Ovary (tissue), 10 donors: ENCODE measurements at places on chromosomes 1 and 21.

GRCh38 chr1:196640976-196641375, 10.9 kb upstream of the CFH start:
- no peaks in the 10 kb centered on the region for H3K27me3 ChIP-seq
- H3K36me3 ChIP-seq = no peaks in the 10 kb centered on the region
- no peak for DNase-seq
- no peak overlapping the region for H3K27ac ChIP-seq
- H3K4me1 ChIP-seq = no peaks in the 10 kb centered on the region

- H3K36me3 ChIP-seq = no peaks in the 10 kb centered on the region
- H3K4me3 ChIP-seq = no peak overlapping the region
- no peak for DNase-seq
- no peak overlapping the region for H3K27ac ChIP-seq
- peaks cover 4% of the 10 kb centered on the region for H3K4me1 ChIP-seq
Measured at GRCh38 chr1:242468784-242469183, 55.7 kb downstream of the PLD5 start.

GRCh38 chr1:230501849-230502248, 75.7 kb upstream of the PGBD5 start:
- DNase-seq = no peak
- no peaks in the 10 kb centered on the region for H3K36me3 ChIP-seq
- H3K27me3 ChIP-seq = no peaks in the 10 kb centered on the region
- no peaks in the 10 kb centered on the region for H3K4me1 ChIP-seq
- H3K27ac ChIP-seq = no peak overlapping the region

- no peak overlapping the region for H3K4me3 ChIP-seq
- no peaks in the 10 kb centered on the region for H3K27me3 ChIP-seq
- no peaks in the 10 kb centered on the region for H3K36me3 ChIP-seq
Measured at GRCh38 chr21:27807596-27807995, 840.7 kb upstream of the ADAMTS5 start.

DNA sequence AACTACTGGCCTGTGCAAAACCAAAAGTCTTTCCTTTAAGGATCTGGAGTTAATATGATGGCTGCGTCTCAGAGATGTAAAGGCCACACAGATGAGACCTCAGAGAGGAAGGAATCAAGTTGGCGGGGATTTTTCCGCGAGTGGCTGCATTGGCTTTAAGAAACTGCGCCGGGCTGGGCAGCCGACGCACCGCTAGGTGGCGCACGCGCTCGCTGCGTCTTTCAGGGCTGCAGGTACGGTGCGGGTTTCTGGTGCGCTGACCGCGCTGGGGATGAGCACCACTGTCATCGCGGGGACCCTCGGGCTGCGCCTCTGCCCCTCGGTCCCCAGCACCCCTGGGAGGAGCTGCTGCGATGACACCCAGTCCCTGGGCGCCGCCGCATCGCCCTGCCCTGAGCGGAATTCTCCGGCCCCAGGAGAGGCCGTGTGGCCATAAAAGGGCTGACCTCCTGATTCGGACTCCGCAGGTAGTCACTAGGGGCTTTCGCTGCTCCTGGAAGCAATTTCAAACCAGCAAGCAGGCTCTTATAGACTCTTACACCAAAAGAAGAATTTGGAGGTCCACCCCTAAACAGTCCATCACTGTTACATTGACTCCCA, 241.0 kb downstream of the KCNJ6 start:
- peak; percentile 57 for DNase-seq
- no peak overlapping the region for H3K4me3 ChIP-seq
- H3K4me1 ChIP-seq = no peaks in the 10 kb centered on the region
- no peaks in the 10 kb centered on the region for H3K27me3 ChIP-seq
- H3K36me3 ChIP-seq = no peaks in the 10 kb centered on the region

- H3K4me1 ChIP-seq = peaks cover 2% of the 10 kb centered on the region
- H3K36me3 ChIP-seq = no peaks in the 10 kb centered on the region
- H3K27me3 ChIP-seq = no peaks in the 10 kb centered on the region
- no peak overlapping the region for H3K27ac ChIP-seq
- DNase-seq = no peak
Measured at GRCh38 chr1:28893403-28894102, 20.8 kb upstream of the EPB41 start.

GRCh38 chr1:161267321-161267720, 8.8 kb downstream of the PCP4L1 start:
- no peaks in the 10 kb centered on the region for H3K27me3 ChIP-seq
- no peak overlapping the region for H3K4me3 ChIP-seq
- DNase-seq = no peak
- peak overlapping the region; percentile 8 for H3K27ac ChIP-seq
- no peaks in the 10 kb centered on the region for H3K36me3 ChIP-seq

GRCh38 chr1:16146279-16147155, 9.4 kb downstream of the EPHA2 start:
- peak overlapping the region; percentile 25 for H3K4me3 ChIP-seq
- H3K27ac ChIP-seq = peak overlapping the region; percentile 26
- no peaks in the 10 kb centered on the region for H3K36me3 ChIP-seq
- no peaks in the 10 kb centered on the region for H3K27me3 ChIP-seq
- peaks cover 15% of the 10 kb centered on the region for H3K4me1 ChIP-seq

- H3K36me3 ChIP-seq = no peaks in the 10 kb centered on the region
- no peak for DNase-seq
- no peaks in the 10 kb centered on the region for H3K4me1 ChIP-seq
- H3K4me3 ChIP-seq = no peak overlapping the region
- no peaks in the 10 kb centered on the region for H3K27me3 ChIP-seq
Measured at GRCh38 chr1:178530037-178530402, 17.1 kb downstream of the TEX35 start.

GRCh38 chr21:40015818-40016217, 148.6 kb downstream of the PCP4 start:
- no peak overlapping the region for H3K27ac ChIP-seq
- no peaks in the 10 kb centered on the region for H3K36me3 ChIP-seq
- H3K4me1 ChIP-seq = no peaks in the 10 kb centered on the region
- no peak overlapping the region for H3K4me3 ChIP-seq
- no peaks in the 10 kb centered on the region for H3K27me3 ChIP-seq

DNA sequence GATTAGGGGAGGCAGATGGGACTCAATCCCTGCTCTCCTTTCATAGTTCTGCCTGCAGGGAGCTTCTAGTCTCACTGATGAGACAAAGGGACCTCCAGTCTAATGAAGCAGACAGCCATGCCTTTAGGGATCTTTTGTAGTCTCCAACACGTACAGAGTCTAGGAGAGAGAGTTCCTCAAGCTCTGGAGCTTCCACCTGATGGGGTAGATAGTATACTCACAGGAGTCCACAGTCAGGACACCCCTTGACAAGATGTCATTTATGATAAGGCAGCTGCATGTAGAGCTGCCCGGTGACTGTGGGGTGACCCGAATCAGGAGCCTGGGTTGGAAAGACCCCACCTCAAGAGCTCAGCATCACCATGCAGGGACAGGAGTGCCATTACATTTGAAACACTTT, 55.3 kb upstream of the CNTN2 start:
- no peak for DNase-seq
- no peaks in the 10 kb centered on the region for H3K4me1 ChIP-seq
- no peak overlapping the region for H3K27ac ChIP-seq
- no peaks in the 10 kb centered on the region for H3K36me3 ChIP-seq

DNA sequence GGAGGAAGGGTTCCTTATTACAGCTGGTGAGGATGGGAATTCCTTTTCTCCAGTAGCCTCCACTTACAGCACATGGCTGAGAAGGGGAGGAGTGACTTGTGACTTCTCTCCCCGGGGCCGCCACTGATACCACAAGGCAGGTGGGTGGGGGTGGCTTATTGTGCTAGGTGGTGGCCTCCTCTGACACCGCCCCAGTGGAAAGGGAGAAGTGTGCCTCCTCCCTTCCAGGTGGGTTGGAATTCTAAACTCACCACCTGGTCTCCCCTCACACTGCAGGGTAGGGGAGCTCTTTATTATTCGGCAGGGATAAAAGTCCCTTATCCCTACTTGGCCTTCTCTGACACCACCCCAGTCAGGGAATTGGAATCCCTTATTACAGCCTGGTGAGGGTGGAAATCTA, 89.5 kb downstream of the CCDC30 start:
- H3K27ac ChIP-seq = no peak overlapping the region
- H3K27me3 ChIP-seq = no peaks in the 10 kb centered on the region
- no peaks in the 10 kb centered on the region for H3K36me3 ChIP-seq
- DNase-seq = no peak
